Upper lobe of right lung (tissue), 1 donor: ENCODE measurements at places on chromosomes 3 and 15.

GRCh38 chr3:129702934-129703712 is 96.6 kb upstream of the PLXND1 start:
- H3K4me3 ChIP-seq, result no peak overlapping the region
- DNase-seq, result no peak
- no peaks in the 10 kb centered on the region for H3K4me1 ChIP-seq
- H3K36me3 ChIP-seq, result no peaks in the 10 kb centered on the region
- H3K27ac ChIP-seq, result no peak overlapping the region
- H3K27me3 ChIP-seq, result no peaks in the 10 kb centered on the region

- no peaks in the 10 kb centered on the region for H3K4me1 ChIP-seq
- no peak overlapping the region for H3K27ac ChIP-seq
- H3K27me3 ChIP-seq, result peaks cover 59% of the 10 kb centered on the region
- H3K36me3 ChIP-seq, result no peaks in the 10 kb centered on the region
Observed at GRCh38 chr15:77695961-77696582, 63.4 kb upstream of the LINGO1 start.

- peaks cover 32% of the 10 kb centered on the region for H3K4me1 ChIP-seq
- H3K27me3 ChIP-seq, result no peaks in the 10 kb centered on the region
- no peak for DNase-seq
- H3K4me3 ChIP-seq, result no peak overlapping the region
- no peaks in the 10 kb centered on the region for H3K36me3 ChIP-seq
Observed at GRCh38 chr15:66805202-66805885, 103.3 kb downstream of the SMAD6 start.

- H3K27me3 ChIP-seq, result no peaks in the 10 kb centered on the region
- peak; percentile 43 for DNase-seq
- H3K27ac ChIP-seq, result peak overlapping the region; percentile 88
- peaks cover 17% of the 10 kb centered on the region for H3K4me1 ChIP-seq
Observed at GRCh38 chr15:99424131-99424571, 141.6 kb upstream of the MEF2A start.
